ENCODE measurements at places on chromosomes 13 and 19.

DNA sequence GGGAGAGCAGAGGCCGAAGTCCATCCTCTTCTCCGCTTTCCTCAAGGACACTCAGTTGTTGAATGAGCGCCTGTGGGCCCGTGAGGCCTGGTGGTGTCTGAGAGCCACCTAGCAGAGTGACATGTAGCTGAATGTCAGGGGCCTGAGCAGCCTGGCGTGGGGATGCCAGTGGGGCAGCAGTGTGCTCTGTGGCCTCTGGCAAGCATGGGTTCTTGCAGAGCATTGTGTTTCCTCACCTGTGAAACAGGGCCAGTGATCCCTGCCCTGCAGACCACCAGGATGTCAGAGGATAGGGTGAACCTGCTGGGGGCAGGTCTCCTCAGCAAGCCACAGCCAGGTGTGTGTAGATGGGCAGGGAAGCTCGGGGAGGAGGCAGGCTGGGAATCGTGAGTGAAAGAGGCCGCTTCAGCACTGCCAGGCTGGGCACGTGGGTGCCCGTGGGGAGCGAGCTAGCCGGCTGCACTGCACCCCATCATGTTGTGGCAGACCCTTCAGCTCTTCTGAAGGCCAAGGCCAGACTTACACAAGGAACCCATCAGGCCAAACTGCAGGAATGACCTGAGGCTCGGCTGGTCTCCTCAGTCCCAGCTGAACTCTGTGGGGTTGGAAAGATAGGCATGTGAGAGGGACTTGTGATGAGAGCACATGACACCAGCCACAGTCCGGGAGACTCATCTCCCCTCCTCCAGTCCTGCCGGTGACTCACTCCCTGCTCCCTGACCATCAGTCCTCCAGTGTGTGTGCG, 5.0 kb downstream of the PPP1R37 start:
- DNase-seq = peak; percentile 77

DNA sequence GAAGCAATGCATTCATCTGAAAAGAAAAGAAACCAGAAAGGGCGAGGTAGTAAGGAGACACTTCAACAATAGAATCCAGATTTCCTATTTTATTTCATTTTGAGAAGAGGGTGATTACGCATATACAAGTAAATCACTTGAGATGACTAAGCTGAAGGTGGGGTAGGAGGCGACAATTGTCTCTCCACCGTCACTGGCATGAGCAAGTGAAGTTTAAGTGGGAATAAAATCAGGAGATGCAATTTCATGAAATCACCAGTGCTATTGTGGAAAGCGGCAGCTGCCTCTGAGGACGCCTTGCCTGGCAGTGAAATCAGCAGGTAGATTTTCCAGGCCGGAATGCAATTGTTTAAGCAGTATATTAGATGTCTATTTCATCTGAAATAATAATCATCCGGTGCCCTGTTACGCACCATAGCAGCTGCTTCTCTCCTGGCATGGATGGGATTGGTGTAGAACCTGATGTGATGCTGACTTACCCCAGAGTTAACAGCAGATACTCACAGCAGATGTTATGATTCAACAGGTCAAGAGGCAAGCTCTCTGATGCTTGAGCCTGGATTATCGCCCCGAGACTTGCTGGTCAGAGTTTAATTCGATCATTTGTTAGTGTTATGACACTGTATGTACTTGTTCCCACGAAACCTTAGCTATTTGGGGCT, 64.3 kb downstream of the RASL11A start:
- DNase-seq = no peak

DNA sequence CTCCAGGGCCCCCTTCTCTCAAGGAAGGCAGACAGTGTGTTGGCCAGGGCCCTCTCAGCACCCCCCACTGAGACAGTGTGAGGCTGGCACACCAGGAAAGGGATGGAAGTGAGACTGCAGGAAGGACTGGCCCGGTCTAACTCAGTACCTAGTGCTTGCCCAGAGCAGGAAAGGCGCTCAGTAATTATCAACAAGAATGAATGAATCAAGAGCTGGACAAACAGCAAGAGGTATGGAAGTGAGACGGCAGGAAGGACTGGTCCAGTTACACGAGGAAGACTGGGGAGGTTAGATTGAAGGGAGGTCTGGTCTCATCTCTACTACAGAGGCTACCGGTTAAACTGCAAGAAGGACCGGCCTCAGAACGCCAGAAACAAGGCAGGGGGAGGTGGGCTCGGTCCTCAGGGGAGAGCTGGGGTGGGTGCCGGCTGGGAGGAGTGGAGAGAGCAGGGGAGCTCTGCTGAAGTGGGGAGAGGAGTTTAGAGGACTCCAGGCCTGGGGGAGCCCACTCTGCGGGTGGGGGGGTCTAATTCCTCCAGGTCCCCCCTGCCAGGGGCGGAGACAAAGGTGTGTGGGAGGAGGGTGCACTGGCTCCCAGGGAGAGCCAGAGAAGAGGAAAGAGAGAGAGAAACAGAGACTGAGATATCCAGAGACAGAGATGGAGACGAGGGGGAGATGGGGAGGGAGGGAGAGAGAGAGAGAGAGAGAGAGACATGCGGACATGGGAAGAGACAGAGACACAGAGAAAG, 1.1 kb downstream of the SLC8A2 start:
- DNase-seq = no peak

GRCh38 chr19:6118043-6118442, 7.7 kb upstream of the RFX2 start:
- DNase-seq = no peak

DNA sequence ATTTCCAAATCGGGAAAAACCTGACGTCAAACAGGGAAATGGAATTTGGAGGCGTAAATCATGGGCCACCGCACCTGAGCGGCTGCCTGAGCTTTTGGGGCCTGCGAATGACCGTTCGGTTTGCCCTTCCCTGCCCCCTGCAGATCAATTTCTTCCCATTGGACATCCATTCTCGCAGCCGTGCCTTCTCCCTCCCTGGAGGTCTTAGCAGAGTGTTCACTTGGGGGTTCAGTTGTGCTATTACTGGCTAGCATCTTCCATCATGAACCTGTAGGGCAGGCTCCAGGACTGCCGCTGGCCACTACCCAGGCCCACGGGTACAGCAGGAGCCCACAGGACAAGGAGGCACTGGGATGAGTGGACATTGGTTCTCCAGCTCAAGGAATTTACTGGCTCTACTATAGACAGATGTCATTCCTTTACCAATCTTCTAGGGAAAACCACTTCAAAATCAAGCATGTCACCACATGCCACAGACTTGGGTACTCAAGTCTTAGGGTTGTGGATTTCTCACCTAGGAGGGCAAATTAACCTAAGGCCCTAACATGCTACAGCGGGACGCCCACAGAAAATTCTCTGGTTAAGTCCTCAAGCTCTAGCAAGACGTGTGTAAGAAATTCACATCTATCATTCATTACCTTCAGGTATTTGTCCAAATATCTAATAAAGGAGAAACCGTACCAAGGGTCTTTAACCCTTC, 75.5 kb downstream of the COL4A1 start:
- DNase-seq = no peak

DNA sequence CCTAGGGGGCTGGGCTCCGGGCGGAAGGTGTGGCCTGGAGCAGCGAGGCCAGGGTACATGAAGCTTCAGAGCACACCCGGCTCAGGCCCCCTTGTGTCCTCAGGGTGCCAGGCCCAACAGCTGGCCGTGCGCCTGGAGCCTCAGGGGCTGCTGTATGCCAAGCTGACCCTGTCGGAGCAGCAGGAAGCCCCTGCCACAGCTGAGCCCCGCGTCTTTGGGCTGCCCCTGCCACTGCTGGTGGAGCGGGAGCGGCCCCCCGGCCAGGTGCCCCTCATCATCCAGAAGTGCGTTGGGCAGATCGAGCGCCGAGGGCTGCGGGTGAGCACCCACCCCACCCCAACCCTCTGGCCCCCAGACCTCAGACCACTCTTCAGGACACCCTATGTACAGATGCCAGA, 3.2 kb downstream of the SYDE1 start:
- DNase-seq = no peak

GRCh38 chr13:20544201-20544923, 18.7 kb upstream of the CRYL1 start:
- DNase-seq = no peak

- no peak for DNase-seq
Observed at GRCh38 chr13:80712026-80712425, 371.1 kb upstream of the SPRY2 start.

GRCh38 chr13:31245598-31246373, 46.0 kb downstream of the B3GLCT start:
- no peak for DNase-seq

GRCh38 chr19:50198431-50199258, 4.8 kb upstream of the MYH14 start:
- no peak for DNase-seq

DNA sequence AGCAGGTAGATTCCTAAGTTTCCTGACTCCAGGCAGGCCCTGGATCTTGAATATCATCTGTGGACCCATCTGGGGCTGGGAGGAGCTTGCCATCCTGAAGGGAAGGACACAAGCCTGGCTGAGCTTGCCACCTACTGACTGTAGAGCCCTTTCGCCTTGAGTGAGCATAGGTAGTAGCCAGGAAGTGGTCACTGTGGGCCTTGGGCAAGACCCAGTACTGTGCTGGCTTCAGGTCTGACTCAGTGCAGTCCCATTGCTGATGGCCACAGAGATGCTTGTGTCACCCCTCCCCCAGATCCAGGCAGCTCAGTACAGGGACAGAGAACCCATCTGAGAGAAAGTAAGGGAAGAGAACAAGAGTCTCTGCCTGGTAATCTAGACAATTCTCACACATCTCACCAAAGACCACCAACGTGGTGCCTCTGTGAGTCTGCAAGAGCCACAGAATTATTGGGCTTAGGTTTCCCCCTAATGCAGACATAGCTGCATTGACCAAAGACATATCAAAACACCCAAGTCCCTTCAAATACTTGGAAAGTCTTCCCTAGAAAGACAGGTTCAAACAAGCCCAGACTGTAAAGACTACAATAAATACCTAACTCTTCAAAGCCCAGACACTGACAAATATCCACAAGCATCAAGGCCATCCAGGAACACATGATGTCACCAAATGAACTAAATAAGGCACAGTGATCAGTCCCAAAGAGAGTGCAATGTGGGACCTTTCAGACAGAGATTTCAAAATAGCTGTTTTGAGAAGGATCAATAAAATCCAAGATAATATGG, 108.2 kb upstream of the WASF3 start:
- no peak for DNase-seq

DNA sequence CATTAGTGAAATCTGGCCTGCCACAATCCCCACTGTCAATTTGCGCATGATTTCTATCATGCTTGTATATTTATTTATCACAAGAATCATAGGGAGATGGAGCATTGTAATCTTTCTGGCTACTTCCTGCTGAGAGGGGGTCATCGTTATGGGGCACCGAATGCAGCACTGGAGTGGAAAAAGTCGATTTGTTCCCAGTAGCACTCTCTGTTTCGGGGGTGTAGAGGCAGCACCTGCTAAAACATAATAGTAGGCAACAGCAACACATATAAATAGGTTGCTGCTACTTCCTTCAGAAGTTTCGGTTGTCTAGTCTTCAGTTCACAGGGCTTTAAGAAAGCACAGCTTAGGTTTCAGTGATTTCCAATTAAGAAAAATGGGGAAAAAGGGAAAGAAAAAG, 23.4 kb upstream of the CEACAM21 start:
- no peak for DNase-seq

GRCh38 chr13:71577127-71577526, 289.9 kb downstream of the DACH1 start:
- no peak for DNase-seq

- no peak for DNase-seq
Observed at GRCh38 chr19:1355568-1356507, 27.9 kb upstream of the NDUFS7 start.

DNA sequence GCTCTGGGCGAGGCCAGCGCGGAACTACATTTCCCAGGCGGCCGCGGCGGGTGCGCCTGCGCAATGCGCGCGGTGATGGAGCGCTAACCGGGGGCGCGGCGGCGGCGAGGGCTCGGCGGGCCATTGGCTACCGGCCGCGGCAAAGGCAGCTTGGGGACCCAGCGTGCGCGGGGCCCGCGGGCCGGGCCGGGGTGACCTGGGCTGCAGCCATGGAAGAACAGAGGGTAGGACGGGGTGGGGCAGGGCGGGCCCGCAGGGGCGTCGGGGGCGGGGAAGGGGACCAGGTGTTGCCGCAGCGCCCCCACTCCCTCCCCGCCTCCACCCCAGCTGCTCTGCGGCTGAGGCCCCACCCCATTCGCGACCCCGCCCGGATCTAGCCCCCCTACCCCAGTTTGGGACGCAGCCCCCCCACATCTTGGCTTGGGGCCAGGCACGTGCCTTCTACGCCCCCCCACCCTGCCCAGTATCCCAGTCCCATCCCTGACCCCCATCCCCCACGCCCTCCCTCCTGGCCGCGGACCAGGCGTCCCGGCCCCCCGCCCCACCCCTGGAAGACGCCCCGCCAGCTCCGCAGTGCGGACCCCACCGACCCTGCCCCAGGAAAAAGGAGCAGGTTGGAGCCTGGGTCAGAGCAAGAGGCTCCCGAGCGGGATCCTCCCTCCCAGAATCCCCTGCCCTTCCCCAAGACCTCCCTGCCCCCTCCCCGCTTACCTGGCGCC, at the start of gene FSD1:
TSS of gene FSD1 (plus strand) at position 61 of the 719 bp plus-strand sequence. CDS start at position 210, 149 bp downstream.
- peak; percentile 92 for DNase-seq

DNA sequence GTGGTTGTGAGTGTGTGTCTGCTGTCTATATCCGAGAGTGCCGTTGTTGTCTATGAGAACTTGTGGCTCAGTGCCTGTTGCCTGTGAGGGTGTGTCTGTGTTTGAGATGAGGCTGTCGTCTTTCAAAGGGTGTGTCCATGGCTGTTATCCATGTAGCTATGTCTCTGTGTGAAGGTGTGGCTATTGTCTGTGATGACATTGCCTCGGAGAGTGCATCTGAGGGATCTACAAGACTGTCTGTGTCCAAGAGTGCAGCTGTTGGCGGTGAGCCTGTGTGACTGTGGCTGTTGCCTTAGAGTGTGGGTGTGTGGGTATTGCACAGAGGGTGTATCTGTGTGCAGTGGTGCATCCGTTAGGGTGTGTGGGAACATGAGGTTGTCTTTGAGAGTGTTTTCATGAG, 4.9 kb downstream of the NUMBL start:
- DNase-seq = no peak

DNA sequence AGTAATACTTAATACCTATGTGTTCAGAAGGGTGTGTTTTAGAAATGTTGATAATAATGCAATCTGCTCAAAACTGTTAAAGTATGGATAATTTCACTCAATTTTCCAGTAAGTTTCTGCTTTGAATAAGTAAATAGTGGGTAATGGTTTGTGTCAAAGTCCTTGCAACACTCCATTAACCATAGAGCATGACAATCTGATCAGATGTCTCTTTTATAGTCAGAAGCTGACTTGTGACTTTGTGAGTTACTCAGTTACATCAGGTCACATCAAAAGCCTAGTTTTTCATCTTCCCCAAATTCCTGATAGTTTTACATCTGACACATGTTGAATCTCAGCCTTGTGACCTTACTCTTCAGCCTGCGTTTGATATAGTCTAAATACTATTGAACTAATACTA, 338.0 kb downstream of the EFNB2 start:
- no peak for DNase-seq

- DNase-seq = no peak
Observed at GRCh38 chr19:2176337-2176994, 12.7 kb downstream of the DOT1L start.
